ENCODE measurements at places on chromosomes 12 and 14.
A peak's percentile ranks its signal among the peaks of the same experiment; 100 is the strongest.

- no peaks in the 10 kb centered on the region for H3K27me3 ChIP-seq
- H3K36me3 ChIP-seq = peaks cover 2% of the 10 kb centered on the region
- DNase-seq = no peak
- H3K4me1 ChIP-seq = peaks cover 31% of the 10 kb centered on the region
These were observed 5.2 kb upstream of the RILPL2 start for GRCh38 chr12:123441523-123442164.

- no peak for DNase-seq
- no peaks in the 10 kb centered on the region for H3K4me1 ChIP-seq
- no peaks in the 10 kb centered on the region for H3K27me3 ChIP-seq
- H3K27ac ChIP-seq = no peak overlapping the region
- H3K4me3 ChIP-seq = no peak overlapping the region
These were observed 488.8 kb downstream of the ETNK1 start for GRCh38 chr12:23113781-23114180.

DNA sequence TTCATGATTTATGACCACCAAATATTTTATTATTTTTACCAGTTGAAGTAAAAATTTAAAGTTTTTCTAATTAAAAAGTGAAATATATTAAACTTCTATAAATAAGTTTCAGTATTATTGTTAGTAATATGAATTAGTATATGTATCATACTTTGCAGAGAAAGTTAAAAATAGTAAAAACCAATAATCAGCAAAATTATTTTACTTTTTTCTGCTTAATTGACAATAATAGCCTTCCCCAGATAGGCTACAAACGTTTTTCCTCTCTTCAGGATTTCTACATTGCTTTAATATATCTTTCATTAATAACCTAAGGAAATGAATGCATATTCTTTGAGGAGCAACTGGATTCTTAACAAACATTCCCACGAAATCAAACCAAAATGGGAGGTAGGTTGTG lies 543.5 kb downstream of the ETNK1 start:
- H3K27me3 ChIP-seq = no peaks in the 10 kb centered on the region
- H3K36me3 ChIP-seq = no peaks in the 10 kb centered on the region
- no peak overlapping the region for H3K27ac ChIP-seq
- H3K4me3 ChIP-seq = no peak overlapping the region
- H3K4me1 ChIP-seq = no peaks in the 10 kb centered on the region

DNA sequence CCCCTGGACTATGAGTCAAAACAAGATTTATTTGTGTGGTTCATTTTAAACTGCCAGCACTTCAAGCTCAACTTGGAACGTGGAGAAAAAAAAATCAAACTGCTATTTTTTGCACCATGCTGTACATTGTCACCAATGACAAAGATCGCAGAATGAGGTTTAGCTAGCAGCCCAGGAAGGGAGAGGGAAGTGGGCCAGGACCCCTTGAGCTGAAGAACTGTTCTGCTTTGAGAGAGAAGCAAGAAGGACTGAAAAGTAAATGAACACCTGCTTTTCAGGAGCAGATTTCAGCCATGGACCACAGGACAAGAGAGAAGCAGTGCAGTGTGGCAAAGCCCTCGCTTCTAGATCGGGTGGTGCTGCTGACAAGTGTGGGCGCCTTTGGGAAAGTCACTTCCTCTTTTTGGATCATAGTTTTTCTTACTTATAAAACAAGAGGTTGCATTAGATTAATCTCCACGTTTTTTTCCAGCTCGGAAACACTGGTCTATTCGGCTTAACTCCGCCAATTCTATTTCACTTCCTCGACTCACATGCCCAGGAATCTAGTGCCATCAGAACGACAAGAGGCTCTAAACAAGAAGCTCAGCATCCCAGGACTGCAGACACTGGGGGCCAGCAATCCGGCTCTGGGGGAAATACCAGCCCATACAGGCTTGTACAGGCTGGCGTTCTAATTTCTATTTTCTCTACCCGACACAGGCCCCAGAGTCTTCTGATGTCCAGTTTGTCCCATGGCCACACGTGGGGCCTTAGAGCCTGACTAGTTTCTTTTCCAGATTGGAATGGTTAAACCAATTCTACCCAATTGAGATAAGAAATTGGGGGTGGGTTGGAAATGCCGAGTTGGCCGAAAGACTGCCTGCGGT lies 129.9 kb downstream of the CRACR2A start:
- no peaks in the 10 kb centered on the region for H3K27me3 ChIP-seq
- no peak overlapping the region for H3K27ac ChIP-seq
- H3K4me3 ChIP-seq = no peak overlapping the region

DNA sequence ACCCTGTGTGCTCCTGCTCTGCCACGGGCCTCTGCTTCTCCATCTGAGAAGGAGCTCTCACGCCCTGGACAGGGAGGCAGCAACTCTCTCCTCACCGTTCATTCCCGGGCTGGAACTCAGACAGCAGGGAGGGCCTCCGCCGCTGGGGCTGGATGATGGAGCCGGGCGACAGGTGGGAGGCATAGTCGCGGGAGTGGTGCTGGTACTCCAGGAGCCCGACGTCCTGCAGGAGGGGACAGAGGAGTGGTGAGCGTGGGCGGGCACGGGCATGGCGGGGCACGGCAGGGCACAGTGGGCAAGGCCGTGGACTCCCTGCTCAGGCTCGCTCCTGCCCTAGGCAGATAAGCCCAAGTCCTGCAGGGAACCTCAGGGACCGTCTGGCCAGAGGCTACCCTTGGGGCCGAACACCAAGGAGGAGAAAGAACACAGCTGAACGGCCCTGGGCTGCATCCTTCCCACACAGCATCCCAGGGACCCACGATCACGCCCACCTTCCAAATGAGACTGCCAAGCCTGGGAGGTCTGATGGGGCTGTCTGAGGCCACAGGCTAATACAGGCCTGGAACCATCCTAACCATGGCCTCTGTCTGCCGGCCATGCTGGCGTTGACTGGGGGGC lies 81.0 kb downstream of the NCOR2 start:
- no peak for DNase-seq
- H3K4me1 ChIP-seq = peaks cover 16% of the 10 kb centered on the region
- H3K36me3 ChIP-seq = peaks cover 18% of the 10 kb centered on the region
- no peak overlapping the region for H3K27ac ChIP-seq

- H3K27me3 ChIP-seq = no peaks in the 10 kb centered on the region
- H3K27ac ChIP-seq = no peak overlapping the region
- H3K4me3 ChIP-seq = no peak overlapping the region
These were observed 43.0 kb downstream of the ITPR2 start for GRCh38 chr12:26789731-26790644.

DNA sequence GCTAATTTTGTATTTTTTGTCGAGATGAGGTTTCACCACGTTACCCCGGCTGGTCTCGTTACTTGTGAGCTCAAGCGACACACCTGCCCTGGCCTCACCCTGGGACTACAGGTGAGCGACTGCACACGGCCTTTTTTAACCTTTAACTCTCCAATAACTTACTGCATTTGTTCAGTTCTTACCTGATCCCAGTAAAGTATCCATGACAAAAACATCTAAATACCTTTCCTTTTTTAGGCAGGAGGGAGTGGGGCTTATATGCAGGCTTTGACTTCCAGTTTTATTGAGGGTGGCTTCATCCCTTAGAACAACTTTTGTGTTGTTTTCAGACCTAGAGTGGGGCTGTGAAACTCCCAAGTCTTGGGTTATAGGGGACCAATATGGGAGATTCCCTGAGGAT lies 68.3 kb downstream of the DENND5B start:
- no peak overlapping the region for H3K4me3 ChIP-seq
- peaks cover 3% of the 10 kb centered on the region for H3K27me3 ChIP-seq
- H3K27ac ChIP-seq = no peak overlapping the region

DNA sequence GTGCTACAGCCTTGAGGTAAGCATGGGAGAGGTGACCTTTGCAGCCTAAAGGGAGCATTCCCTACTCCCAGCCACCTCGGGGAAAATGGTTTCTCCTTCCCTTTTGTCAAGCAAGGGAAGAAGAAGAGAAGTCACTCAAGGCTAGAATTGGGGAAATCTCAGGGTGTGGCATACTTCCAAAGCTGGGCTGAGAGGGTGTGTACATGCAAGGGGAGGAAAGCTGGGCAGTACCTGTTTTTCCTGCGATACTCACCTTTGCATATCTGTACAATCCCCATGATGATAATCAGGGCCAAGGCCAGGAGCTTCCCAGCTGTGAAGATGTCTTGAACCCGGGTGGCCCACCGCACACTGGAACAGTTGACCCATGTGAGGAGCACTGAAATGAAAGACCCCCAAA lies 23.8 kb upstream of the CEBPE start:
- DNase-seq = no peak
- H3K27ac ChIP-seq = no peak overlapping the region
- H3K4me1 ChIP-seq = no peaks in the 10 kb centered on the region
- no peak overlapping the region for H3K4me3 ChIP-seq

DNA sequence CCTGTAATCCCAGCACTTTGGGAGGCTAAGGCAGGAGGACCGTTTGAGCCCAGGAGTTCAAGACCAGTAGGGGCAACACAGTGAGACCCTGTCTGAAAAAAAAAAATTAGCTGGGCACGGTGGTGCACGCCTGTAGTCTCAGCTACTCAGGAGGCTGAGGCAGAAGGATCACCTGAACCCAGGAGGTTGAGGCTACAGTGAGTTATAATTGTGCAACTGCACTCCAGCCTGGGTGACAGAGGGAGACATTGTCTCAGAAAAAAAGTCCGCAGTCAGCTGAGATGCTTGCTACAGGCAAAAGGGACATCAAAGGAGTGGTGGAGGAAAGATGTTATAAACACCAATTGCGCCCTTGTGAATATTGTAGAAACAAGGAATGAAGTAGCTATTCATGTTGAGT lies 77.8 kb downstream of the NDUFA12 start:
- no peak overlapping the region for H3K27ac ChIP-seq

GRCh38 chr12:30269496-30269895 lies 426.2 kb downstream of the IPO8 start:
- no peaks in the 10 kb centered on the region for H3K36me3 ChIP-seq
- H3K4me3 ChIP-seq = no peak overlapping the region
- no peak overlapping the region for H3K27ac ChIP-seq

DNA sequence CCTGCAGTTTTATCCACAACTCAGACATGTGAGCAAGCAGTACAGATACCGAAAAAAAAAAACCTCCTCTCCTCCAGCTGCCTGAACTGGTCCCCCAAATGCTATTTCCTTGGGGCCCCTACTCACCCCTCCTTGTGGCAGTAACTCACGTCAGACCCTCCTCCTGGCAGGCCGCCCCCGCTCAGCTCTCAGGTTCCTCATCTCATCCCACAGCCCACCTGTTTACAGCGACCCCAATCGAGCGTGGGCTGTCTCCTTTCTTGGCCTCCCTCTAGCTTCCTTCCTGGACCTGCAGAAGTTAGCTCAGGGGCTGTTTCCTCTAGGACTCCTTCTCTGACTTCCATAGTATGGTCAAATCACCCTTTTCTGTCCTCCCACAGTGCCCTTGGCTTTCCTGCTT lies 455.3 kb downstream of the BCL11B start:
- DNase-seq = no peak
- H3K27ac ChIP-seq = no peak overlapping the region

DNA sequence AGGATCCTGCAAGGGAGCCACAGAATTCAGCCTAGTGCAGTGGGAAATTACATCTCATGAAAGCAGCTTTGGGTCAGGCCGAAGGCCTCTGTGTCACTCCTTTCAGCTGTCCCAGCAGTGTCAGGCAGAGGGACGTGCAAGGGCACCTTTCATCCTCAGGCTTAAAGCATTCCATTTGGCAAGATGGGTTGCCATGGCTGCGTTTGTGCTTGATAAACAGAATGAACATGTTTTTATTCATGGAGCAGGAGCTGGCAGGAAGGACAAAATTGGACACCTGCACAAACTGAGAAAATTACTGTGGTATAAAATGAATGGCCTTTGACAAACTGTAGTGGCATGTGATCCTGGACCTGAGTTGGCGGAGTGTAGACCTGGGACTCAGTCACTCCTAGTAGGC lies 29.4 kb downstream of the ACAD10 start:
- no peak overlapping the region for H3K27ac ChIP-seq
- no peak for DNase-seq
- no peaks in the 10 kb centered on the region for H3K4me1 ChIP-seq
- peaks cover 23% of the 10 kb centered on the region for H3K36me3 ChIP-seq

DNA sequence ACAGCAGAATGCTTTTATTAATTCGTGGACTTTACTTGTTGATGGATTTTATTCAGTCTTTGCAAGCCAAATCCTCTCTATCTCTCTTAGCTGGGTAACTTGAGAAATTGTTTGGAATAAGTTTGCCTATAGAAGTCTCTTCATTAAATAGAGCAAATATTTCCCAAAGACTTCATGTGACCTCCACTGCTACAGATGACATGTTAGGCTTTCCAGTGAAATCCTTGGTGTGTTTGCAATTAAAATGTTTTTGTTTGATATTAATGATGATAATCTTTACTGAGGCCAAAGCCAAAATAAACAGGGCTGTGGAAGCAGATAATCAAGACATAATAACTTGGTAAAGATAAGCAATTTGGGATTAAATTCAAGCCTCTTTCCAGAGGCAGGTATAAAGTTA lies 4.4 kb downstream of the MYF6 start:
- H3K4me1 ChIP-seq = no peaks in the 10 kb centered on the region
- DNase-seq = no peak
- H3K4me3 ChIP-seq = no peak overlapping the region

- DNase-seq = no peak
- H3K27me3 ChIP-seq = peaks cover 35% of the 10 kb centered on the region
- H3K4me1 ChIP-seq = no peaks in the 10 kb centered on the region
- H3K36me3 ChIP-seq = no peaks in the 10 kb centered on the region
- no peak overlapping the region for H3K4me3 ChIP-seq
These were observed 54.1 kb upstream of the ASPG start for GRCh38 chr14:104031384-104031783.

- DNase-seq = no peak
- no peak overlapping the region for H3K4me3 ChIP-seq
- H3K27ac ChIP-seq = peak overlapping the region; percentile 40
- H3K36me3 ChIP-seq = no peaks in the 10 kb centered on the region
- H3K27me3 ChIP-seq = peaks cover 9% of the 10 kb centered on the region
These were observed 1.6 kb downstream of the GZMH start for GRCh38 chr14:24607635-24608514.

- H3K27me3 ChIP-seq = peaks cover 5% of the 10 kb centered on the region
- H3K4me3 ChIP-seq = no peak overlapping the region
- DNase-seq = no peak
- peaks cover 51% of the 10 kb centered on the region for H3K4me1 ChIP-seq
- H3K36me3 ChIP-seq = no peaks in the 10 kb centered on the region
These were observed 10.3 kb upstream of the PCNX1 start for GRCh38 chr14:70896981-70897380.

GRCh38 chr12:104677441-104678089 lies 220.8 kb downstream of the CHST11 start:
- no peaks in the 10 kb centered on the region for H3K27me3 ChIP-seq
- no peak overlapping the region for H3K27ac ChIP-seq
- H3K36me3 ChIP-seq = peaks cover 10% of the 10 kb centered on the region
- DNase-seq = no peak

DNA sequence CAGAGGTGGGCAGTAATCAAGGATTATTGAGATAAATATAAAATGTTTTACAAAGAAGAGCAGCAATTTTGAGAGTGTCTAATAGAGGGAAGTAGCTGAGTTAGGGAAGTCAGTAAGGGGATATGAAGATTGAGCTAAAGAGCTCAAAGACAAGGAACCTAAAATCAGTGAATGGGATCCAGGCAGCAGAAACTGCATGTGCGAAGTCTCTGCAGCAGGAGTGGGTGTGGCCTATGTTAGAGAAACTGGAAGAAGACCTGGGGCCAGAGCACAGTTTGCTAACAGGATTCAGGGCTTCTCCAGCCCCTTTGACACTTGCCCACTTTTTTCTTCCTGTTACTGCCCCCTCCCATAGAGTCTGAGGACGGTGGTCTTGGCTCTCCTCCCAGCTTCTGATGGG lies 36.3 kb upstream of the PLXNC1 start:
- no peak overlapping the region for H3K4me3 ChIP-seq
- no peak for DNase-seq
- no peaks in the 10 kb centered on the region for H3K36me3 ChIP-seq
- H3K27me3 ChIP-seq = peaks cover 24% of the 10 kb centered on the region
